ENCODE measurements at places on chromosomes 1 and 21. TPM values are rescaled to one million over a fixed set of nuclear protein-coding genes. Genes with fewer than 3 reads are reported as not detected.

The AADACL3 gene
- polyA plus RNA-seq: not detected

The SPSB1 gene
- 9.8 TPM for polyA plus RNA-seq

The IVL gene
- polyA plus RNA-seq: 0.23 TPM

The OR2M4 gene
- 0.07 TPM for polyA plus RNA-seq

The NKAIN1 gene
- polyA plus RNA-seq: 3.4 TPM

The ECE1 gene
- 46.0 TPM for polyA plus RNA-seq

The LINGO4 gene
- not detected for polyA plus RNA-seq

The ERI3 gene
- polyA plus RNA-seq: 78.9 TPM

The SERINC2 gene
- polyA plus RNA-seq: 40.9 TPM

The SLC9C2 gene
- polyA plus RNA-seq: 0.27 TPM

The RBP7 gene
- 15.3 TPM for polyA plus RNA-seq

The ADAMTSL4 gene
- 10.4 TPM for polyA plus RNA-seq

The TATDN3 gene
- 23.2 TPM for polyA plus RNA-seq

The NHLH1 gene
- 0.22 TPM for polyA plus RNA-seq

The HTR6 gene
- polyA plus RNA-seq: 1.6 TPM

The NHLH2 gene
- not detected for polyA plus RNA-seq

The GBP6 gene
- polyA plus RNA-seq: not detected

The KIFAP3 gene
- 47.9 TPM for polyA plus RNA-seq

The TNFSF4 gene
- 2.0 TPM for polyA plus RNA-seq

The IL22RA1 gene
- 4.0 TPM for polyA plus RNA-seq

The EXOSC10 gene
- polyA plus RNA-seq: 114 TPM

The C1orf94 gene
- polyA plus RNA-seq: not detected

The SPRR4 gene
- polyA plus RNA-seq: not detected

The FAM163A gene
- 0.57 TPM for polyA plus RNA-seq

The CLDN17 gene
- not detected for polyA plus RNA-seq

The NPHS2 gene
- 420 TPM for polyA plus RNA-seq

The EFHD2 gene
- polyA plus RNA-seq: 9.2 TPM

The CFHR5 gene
- polyA plus RNA-seq: not detected

The DMRTA2 gene
- polyA plus RNA-seq: not detected

The S100A2 gene
- polyA plus RNA-seq: 3.9 TPM

The MED8 gene
- 39.3 TPM for polyA plus RNA-seq

The TCP10L gene
- polyA plus RNA-seq: 2.0 TPM

The PEAR1 gene
- 21.1 TPM for polyA plus RNA-seq

The FALEC gene
- polyA plus RNA-seq: 0.83 TPM
